ENCODE measurements at places on chromosomes 2 and 18.

GRCh38 chr2:232809349-232810124 is 33.2 kb upstream of the KCNJ13 start:
- DNase-seq, result no peak

DNA sequence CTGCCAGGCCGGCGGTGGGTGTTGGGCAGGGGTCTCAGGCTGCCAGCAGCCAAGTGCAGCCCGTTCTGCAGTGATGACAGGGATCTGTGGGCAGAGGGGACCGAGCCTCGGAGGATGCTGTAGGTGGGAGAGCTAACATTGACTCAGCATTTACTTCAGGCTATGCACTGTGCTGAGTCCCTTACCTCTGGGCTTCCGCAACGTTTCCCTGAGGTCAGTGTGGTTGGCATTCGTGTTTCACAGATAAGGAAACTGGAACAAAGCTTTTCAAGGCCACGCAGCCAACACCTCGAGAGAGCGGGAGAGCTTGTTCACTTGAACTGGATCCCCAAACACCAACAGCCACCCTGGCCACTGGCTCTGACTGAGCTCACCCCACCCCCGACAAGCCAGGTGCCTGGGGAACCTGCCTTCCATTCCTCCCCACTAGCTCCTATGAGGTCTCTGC is 839 bp upstream of the GPR148 start:
- DNase-seq, result no peak

GRCh38 chr2:135005753-135006152 is 41.5 kb downstream of the MAP3K19 start:
- no peak for DNase-seq

DNA sequence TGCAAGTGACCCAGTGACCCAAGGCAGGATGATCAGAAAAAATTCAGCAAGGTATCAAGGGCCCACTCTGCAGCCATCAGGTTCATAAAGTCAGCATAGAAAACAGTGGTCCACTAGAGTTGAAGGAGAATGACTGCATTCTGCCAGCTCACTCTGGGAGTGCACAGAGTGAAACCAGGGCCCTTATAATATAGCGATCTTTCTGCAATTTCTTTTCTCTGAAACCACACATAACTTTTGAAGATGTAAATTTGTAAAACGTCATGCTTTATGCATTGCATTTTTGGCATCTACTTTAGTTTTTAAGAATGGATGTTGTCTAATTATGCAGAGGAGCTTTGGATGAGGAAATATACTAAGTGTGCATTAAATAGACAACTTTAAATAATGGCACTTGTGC is 225.0 kb upstream of the SMIM21 start:
- DNase-seq, result no peak

DNA sequence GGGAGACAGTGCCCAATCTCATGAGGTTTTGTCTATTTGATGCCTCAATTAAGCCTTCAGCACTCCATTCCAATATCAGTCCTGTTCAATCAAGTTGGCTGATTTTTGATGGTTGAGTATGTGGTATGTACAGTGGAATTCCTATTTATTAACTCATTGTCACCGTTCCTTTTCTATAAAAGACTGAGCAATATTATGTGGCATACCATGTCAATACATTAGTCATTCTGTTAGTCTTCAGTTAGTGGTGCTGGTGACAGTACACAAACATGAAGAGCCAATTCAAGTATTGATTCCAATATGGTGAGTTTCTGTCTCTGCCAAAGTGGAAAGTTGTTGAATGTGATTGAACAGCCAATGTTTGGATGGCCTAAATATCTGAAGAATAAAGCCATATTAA is 1343.9 kb downstream of the SUCLG1 start:
- DNase-seq, result no peak

All from GM12864 (cell line).